Fibroblast of skin of abdomen (primary cell): ENCODE measurements at places on chromosomes 12 and 14.

GRCh38 chr12:88272456-88272855 is 130.3 kb downstream of the TMTC3 start:
- DNase-seq, result no peak

GRCh38 chr14:104283197-104284106 is 145.1 kb downstream of the KIF26A start:
- no peak for DNase-seq

DNA sequence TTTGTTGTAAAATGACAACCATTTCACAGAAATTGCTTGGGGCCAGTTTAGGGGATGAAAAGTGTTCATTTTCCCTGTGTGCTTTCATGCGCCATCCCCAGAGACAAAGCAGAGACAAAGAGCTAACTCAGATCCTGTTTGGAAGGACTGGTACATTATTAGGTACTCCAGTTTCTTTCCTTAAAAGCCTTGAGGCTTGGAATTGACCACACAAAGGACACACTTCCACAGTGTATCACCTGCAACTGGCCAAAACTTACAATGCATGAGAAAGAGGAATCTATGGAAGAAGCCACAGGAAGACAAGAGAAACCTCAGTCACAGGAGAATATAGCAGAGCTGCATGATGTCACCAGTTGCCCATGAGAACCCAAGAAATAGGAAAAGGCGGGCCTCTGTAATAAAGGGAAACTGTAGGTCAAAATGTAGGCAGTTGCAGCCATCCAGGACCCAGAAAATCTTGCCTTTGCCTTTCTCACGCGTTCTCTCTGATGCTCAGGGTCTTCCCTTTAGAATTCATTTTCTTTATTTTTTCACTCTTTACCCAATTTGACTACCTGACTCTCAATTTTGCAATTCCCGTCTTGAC is 339.0 kb downstream of the RMST start:
- DNase-seq, result no peak

GRCh38 chr12:76548222-76548837 is 11.2 kb downstream of the OSBPL8 start:
- DNase-seq, result no peak

GRCh38 chr14:29030121-29030520 is 263.5 kb downstream of the FOXG1 start:
- DNase-seq, result no peak

GRCh38 chr12:98595243-98595988 is 1.9 kb downstream of the SLC25A3 start:
- DNase-seq, result peak; percentile 81

DNA sequence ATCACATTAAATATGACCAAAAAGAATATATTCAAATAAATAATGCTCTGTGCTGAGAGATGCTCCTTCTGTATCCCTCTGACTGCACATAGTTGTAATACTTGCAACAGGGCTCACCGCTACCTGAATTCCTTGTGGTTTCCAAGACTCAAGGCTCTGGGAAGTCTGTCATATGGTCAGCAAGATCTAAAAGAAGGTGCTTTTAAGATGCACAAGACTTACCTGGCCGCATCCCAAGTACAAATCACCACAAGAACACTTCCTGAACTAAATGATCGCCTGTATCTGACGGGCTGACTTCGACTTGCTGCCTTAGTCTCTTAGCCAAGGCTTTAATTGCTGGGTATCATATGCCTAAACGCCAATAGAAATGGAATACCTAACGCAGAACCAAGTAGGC is 67.2 kb downstream of the HECTD4 start:
- peak; percentile 51 for DNase-seq

DNA sequence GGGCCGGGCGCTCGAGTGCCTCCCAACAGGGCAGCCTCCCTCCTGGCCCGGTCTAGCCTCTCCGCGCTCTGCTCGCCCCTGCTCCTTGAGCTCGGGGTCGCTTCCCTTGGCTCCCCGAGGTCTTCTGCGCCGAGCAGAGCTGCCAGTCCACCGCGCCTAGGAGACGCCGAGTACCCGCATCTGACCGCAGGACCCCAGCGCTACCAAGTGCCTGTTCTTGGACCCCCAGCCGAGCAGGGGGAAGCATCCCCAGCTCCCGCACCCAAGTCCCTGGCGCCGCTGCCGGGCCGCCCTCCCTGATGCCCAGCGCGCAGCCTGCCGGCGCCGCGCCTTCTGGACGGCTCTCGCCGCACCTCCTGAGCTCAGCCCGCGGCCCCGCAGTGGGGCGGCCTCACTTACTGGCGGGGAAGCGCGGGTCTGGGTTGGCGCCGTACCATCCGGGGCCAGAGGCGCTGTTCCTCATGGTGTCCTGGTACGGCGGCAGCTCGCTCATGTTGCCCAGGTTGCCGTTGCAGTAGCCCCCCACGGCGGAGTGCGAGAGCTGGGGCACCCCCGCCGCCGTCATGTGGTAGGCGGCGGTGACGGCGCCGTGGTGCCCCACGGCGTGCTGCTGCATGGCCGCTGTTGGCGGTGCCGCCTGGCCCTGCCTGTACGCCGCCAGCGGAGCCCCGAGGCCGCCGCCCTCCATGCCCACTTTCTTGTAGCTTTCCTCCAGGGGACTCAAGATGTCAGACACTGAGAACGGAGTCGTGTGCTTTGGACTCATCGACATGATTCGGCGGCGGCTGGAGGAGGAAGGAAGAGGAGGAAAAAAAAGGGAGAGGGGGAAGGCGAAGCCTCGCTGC is 1.2 kb downstream of the NKX2-1 start:
- no peak for DNase-seq

GRCh38 chr12:92138144-92138543 is 7.5 kb downstream of the BTG1 start:
- no peak for DNase-seq

DNA sequence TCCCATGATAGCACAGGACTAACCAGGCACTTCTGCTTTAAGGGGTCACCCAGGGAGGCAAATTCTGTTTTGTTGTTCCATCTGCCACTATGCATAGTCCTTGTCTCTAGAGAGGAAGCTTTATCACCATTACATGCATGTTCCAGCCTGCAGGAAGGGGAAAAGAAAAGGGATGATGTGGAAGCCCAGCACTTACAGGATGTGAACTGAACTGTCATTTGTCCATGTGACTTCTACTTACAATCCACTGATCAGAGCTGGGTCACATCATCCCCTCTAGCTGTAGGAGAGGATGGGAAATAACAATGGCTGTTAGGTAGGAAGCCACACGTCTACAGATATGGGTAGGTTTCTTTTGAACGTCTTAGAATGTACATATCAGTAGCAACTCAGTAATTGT is 203.1 kb downstream of the PTPRO start:
- DNase-seq, result no peak

GRCh38 chr12:5258926-5259325 is 173.0 kb upstream of the NTF3 start:
- DNase-seq, result no peak

DNA sequence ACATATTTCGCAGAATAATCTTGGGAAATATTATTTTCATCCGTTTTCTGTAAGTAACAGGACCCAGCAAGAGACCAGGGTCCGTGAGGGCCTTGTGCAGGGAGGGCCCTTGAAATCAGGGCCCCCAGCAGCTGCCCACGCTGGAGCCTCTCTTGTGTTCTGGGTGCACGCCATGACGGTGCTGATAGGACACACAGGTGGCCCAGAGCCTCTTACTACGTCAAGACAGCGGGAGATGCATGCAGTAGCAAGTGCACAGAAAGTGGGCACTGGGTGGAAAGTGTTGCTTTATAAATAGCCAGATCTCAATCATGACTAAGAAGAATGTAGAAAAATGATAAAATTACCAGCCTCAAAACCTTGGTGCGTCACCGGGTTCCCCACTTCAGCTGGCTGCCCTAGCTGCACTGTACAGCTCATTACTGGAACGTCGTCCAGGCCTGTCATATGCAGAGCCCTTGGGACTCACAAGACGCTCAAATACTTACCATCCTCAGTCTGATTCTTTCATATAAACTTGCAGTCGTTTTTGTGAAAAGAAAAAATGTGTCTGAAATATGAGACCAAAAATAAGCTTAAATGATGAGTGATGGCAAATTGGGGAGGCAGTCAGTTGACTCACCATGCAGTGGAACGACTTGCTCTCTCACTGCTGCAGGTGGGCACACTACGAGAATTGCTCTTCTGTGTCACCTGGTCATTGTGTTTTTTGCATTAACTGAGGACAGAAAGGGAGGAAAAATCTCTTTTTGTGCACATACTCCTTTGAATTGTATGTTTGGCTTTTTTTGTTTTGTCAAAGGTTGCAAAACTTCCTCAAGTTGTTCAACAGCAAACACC is 68.2 kb downstream of the DDX51 start:
- no peak for DNase-seq

DNA sequence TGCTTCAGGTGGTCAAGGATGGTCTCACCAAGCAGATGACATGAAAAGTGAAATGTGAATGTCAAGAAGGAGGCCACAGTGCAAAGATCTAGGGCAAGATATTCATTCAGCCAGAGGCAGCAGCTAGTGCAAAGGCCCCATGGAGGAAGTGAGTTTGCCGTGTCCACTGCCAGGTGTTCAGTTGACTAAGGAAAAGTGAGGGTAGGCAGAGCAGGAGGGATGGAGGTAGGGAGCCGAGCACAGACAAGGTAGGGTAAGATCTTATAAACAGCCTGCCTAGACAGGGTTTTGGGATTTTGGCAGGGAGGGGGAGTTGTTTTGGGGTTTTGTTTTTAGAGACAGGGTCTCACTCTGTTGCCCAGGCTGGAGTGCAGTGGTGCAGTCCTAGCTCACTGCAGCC is 11.9 kb downstream of the PPP2R5C start:
- no peak for DNase-seq

GRCh38 chr12:13178568-13179210 is 17.8 kb upstream of the EMP1 start:
- no peak for DNase-seq

- no peak for DNase-seq
Observed at GRCh38 chr12:7877420-7877819, 4.7 kb upstream of the SLC2A14 start.

DNA sequence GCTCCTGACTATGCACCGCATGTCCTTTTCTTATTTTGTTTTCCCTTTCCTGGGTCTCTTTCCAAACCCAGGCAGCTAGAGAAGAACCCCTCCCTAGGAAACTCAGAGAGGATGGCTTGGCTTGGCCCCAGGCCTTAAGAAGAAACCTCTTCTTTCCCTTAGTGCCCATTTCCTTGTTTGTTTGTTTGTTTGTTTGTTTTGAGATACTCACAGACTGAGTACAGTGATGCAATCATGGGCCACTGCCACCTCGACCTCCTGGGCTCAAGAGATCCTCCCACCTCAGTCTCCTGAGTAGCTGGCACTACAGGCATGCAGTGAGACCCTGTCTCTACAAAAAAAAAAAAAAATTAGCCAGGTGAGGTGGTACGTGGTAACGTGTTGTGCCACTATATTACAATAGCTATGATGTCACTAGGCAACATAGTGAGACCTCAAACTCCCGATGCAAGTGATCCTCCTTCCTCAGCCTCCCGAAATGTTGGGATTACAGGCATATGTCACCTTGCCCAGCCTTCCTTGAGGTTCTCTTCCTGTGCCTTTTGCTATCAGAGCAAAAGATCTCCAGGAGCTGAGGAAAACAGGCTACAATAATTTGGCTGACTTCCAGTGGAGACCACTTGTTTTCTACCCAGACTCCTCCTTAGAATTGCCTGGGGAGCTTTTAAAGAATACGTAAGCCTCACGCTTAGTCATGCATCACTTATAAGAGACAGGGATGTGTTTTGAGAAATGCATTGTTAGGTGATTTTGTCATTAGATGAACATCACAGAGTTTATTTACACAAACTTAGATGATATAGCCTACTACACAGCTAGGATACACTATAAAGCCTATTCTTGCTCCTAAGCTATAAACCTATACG is 34.5 kb upstream of the LGALS3 start:
- DNase-seq, result peak; percentile 57

DNA sequence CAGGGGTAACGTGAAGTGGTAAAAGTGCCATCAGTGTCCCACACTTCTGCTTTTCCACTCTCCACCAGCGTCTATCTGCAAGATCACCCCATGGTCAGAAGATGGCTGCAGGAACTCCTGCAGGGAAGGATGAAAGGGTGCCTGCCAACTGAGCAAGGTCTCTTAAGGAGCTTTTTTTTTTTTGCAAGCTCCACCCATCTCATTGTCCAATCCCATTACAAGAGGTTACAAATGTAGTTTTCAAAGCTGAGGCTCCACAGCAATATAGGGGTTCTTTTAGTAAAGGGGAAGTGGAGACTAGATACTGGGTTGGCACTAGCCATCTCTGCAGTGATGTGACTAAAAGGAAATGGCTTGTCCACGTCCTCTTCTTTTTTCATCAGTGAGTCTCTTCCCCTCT is 5.9 kb upstream of the BHLHE41 start:
- no peak for DNase-seq

DNA sequence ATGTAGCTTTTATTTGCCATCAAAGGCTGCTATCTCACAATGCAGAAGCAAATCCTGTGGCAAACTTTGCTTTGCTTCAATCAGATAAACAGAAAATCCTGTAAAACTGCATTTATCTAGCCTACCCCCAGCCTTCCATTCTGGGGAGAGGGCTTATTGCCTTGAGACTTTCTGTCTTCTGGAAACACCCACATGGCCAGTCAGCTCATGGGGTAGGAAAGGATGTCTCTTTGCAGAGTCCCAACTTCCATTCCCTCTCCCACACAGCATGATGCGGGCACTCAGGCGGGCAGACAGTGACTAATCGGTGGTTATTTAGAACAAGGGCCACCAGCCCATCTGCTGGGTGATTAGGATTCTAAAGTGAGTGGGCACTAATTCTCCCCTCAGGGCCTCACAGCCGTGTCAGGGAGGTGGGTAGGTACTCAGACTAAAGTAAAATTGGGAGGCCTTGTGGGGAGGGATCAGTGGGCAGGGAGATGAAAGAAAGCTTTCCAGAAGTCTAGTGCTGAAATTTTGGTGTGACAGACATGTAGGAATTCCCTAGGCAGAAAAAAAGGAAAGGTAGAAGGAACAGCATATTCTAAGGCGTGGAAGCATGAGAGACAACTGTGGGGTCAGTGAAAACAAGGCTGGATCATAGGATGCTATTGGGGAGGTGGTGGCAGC is 720.5 kb downstream of the VRK1 start:
- no peak for DNase-seq

GRCh38 chr12:10826258-10826657 is at the start of gene TAS2R10:
Gene TAS2R10 (minus strand): TSS chr12:10826358. CDS start chr12:10826269, 89 bp downstream.
- DNase-seq, result no peak

DNA sequence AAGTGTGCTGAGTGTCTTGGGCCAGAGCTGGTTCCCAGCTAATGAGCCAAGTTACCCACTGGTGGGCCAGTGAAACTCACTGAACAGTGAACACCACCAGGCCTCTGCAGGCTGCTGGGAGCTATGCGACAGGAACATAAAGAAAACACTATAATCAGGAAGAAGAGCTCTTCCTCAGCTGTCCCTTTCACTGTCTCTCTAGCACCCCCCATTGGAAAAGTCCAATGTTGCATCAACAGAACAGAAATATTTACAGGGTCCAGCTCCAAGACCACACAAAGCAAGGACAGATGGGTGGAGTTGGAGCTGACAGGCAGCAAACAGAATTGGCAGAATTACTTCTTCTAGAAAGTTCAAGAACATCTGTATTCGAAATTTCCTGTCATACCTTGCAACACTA is 903.6 kb upstream of the TMEM132C start:
- peak; percentile 3 for DNase-seq
